ENCODE measurements at places on chromosomes 16 and 17.

DNA sequence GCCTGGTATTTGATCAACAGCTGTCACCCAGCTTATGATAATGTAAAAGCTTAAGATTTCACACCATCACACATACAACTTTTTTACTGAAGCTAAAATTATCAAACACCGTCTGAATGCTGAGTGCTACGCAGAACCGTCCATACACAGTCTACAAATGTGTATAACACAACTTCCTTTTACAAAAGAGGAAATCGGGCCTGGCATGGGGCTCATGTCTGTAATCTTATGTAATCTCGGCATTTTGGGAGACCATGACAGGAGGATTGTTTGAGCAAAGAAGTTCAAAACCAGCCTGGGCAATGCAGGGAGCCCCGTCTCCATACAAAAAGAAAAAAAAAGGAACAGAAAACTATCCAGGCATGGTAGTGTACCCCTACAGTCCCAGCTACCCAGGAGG is 19.6 kb upstream of the QRICH2 start:
- DNase-seq = no peak

DNA sequence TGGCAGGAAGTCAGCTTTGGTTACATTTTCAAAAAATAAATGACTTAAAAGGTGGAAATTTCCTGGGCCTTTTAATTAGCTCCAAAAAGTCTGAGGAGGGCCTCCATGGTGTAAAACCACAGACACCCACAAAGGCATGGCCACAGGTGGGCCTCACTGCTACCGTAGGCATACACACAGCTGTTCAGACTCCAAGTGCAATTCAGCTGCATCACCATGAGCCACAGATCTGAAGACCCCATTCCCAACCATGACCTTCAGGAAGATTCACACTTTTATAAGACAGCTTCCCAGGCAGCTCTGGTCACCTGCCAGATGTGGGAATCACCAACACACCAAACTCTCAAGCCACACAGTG is 20.6 kb downstream of the CSNK2A2 start:
- DNase-seq = no peak

- DNase-seq = peak; percentile 6
Observed at GRCh38 chr16:2339521-2340484, 725 bp downstream of the ABCA3 start.

- no peak for DNase-seq
Observed at GRCh38 chr17:69326377-69327059, 415 bp downstream of the ABCA5 start.

GRCh38 chr16:57355898-57356414 is 2.6 kb upstream of the CCL22 start:
- no peak for DNase-seq

- no peak for DNase-seq
Observed at GRCh38 chr16:72832621-72833248, 215.2 kb downstream of the ZFHX3 start.

DNA sequence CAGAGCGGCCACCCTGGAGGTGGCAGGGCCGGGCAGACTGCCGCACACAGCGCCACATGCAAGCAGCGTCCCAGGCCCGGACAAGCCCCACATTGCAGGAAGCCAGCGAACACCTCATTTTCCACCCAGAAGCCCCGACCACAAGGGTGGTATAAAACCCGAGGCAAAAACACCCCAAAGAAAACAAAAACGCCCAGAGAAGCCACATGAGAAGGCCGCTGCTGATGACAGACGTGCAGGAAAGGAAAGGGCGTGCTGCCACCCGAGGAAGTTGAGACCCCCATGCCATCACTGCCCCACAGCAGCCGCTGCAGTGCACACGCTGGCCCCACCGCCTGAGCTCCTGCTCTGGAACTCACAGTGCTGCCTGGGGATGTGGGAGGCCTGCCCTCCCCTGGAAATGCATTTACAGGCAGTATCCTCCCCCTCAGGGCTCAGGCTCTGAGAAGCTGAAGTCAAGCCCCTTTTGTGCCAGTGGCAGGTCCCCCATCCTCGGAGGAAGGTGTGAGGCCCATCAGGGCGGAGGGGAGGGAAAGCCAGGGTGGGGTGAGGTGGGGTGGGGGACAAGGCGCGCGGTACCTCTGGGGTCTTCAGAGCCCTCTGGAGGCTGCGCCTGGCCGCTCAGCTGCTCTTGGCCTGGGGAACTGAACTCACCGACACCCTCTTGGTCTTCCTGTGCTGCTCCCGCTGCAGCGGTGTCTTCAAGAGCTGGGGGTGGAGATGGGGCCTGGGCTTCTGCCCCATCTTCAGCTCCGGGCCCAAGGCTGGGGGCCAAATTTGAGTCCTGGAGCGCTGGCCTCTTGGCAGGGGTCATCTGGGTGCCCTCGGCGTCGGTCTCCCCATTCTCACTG is 62.0 kb downstream of the IL21R start:
- DNase-seq = no peak

DNA sequence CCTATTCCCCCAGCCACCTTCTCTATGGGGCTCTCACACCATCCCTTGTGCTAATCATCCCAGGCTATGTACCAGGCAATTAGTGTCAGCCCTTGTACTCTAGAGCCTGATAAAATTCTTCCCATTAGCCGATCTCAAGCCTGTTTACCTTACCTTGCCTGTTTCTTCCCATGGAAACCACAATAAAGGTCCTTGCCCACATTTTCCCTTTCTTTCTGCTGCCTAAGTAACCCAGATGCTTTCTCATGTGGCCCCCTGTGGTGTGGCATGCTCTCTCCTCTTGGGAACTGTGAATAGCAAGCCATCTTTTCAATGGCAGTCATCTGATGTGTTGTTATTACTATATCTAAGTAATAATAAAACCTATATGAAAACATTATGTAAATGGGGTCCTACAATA is 265.8 kb upstream of the ELAC2 start:
- DNase-seq = no peak

DNA sequence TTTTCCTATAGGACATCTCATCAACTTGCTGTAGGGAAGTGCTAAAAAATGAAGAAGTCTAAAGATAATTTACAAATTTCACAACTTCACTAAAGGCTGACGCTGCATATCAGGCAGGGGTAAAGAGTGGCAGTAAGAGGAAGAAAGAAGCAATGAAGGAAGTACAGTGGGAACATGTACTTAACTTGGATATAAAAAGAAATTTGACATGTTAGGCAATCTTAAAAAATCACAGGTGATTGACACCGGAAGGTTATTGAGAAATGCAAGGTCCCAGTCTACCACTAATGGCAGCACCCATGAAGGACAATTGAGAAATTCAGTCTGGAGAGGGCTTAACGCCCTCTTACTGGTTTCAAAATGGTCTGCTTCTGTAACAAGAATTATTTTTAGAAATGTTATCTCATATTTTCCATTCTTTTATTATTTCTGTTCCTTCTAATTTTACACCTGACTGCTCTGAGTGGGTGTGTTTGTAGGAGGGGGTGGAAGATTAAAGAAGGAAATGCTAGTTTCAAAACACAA is 358.1 kb downstream of the KCNJ2 start:
- no peak for DNase-seq

DNA sequence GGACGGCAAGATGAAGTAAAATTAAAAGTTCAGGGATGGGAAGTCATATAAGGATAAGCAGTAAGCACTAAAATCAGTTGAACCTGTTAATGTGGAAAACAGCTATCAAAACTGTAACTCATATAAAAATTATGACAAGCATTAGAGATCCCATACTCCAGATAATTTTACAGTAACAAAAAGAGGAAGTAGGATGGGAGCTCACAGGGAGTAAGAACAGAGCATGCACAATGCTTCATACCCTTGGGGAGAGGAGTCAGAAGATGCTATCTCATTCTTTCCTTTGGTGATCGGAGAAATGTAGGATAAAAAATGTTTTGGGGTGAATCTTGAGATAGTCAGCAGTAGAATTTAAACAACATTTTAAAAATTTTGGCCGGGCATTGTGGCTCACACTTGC is 164.7 kb upstream of the CACNG5 start:
- DNase-seq = no peak

GRCh38 chr17:3316836-3317235 is 18.7 kb upstream of the OR3A1 start:
- DNase-seq = no peak

DNA sequence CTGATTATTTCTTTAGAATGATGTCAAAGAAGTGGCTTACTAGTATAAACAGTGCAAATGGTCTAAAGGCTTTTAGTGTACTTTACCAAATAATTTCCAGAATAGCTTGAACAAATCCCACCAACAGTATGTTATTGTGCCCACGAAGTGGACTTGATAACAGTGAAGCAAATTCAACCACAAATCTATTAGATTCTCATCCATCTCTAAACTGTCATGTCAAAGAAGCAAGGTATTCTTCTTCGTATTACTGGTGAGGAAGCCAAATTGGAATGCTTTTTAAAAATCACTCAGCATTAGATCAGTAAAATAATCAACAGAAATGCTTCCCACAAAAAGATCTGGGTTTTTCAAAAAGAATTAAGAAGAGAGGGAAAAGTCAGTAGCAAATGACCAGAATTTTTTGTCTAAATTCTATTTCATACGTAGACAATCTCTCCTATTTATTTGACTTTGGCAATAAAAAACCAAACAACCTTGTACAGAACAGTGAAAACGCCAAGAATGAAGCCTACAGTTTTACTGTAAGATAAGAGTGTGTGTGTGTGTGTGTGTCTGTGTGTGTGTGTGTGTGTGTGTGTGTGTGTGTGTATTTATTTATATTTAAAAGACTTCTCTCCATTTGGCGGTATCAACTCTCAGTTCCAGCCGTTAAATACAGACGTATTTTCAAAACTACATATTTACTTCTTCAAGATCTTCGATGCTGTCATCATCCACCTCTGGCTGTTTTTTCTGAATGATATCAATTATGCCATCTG is 114.6 kb downstream of the CYB561 start:
- no peak for DNase-seq

DNA sequence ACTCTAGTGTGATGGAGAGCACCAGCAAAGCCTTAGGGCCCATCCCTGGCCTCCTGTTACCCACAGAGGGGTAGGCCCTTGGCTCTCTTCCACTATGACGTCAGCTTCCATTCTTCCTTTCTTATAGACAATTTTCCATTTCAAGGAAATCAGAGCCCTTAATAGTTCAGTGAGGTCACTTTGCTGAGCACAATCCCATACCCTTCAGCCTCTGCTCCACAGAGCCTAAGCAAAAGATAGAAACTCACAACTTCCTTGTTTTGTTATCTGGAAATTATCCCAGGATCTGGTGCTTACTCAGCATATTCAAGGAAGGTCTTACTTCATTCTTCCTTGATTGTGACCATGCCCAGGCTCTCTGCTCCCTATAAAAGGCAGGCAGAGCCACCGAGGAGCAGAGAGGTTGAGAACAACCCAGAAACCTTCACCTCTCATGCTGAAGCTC is at the start of gene CCL8:
Gene CCL8, plus strand, starts transcription at position 397 of the 445 bp plus-strand sequence. CDS start 67 bp downstream, outside the sequence.
- DNase-seq = no peak

DNA sequence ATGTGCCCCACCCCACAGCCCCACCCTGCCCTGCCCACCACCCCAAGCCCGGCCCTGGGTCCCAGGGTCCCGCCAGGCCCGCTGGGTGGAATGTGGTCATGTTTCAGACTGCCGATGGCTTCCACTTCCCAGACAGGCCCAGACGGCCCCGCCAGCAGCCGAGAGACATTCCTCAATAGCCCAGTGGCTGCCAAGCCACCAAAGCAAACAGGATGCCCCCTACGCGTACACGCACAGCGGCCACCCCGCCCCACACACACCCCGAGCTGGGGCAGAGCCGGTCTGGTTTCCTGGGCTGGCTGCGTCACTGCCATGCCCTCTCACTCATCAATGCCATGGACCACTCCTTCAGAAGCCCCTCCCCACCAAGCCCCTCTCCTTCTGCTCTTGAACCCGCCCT is 1.2 kb upstream of the KRT17 start:
- no peak for DNase-seq

- DNase-seq = no peak
Observed at GRCh38 chr17:82629748-82630147, 18.5 kb downstream of the WDR45B start.

DNA sequence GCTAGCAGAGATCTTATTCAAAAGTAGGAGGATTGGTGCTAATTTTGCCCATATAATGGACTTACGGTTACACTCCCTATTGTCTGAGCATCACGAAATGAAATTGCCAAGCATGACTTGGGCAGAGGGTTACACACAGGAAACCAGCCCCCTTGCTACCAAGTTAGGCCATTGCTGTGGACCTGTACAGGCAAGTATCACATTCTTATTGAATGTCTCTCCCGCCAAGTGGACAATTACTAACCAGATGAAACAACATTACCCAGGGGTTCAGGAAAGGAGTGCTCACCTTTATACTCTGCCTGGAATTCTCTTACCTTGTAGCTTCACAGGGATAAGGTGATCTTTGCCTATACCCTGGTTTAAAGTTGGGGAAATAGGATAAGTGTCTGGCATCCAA is 70.6 kb upstream of the TOX3 start:
- DNase-seq = no peak

- DNase-seq = no peak
Observed at GRCh38 chr16:1818204-1818872, 8.3 kb downstream of the HAGH start.

DNA sequence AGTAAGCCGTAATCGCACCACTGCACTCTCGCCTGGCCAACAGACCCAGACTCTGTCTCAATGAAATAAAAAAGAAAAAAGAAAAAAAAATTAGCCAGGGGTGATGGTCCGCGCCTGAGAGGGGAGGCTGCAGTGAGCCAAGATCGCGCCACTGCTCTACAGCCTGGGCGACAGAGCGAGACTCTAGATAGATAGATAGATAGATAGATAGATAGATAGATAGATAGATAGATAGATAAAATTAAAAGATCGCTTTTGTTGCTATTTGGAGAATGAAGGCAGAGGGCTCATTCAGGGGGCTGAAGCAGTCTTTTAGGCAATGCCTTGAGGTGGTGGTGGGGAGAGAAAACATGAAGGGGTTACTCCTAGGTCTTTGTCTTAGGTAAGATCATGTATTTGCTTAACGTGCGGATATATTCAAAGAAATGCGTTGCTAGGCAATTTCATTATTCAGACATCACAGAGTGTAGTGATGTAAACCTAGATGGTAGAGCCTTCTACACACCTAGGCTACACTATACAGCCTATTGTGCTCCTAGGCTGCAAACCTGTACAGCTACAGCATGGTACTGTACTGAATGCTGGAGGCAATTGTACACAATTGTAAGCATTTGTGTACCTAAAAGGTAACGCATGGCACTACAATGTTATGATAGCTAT is 4.3 kb upstream of the HES7 start:
- no peak for DNase-seq

DNA sequence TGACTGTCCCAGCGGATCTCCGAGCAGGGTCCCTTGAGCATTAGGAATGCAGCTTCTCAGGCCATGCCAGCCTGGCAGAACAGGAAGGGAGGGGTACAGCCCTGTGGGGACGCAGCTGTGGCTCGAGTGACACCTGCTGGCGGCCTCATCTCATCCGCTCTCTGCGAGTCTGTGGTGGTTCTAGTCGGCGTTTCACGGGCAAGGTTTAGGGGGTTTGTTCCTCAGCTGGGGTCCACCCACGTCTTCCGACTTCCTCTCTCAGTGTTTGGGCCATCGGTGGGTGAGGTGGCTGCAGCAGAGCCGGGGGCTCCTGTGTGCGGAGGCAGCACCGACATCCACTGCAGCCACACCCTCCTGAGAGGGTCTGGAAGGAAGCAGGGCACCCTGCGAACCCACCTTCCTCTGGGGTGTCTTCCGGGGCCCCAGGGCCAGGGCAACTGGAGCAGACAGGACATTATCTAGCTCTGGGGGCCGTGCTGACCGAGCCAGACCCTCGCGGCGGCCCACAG is 33.3 kb downstream of the JPH3 start:
- no peak for DNase-seq

GRCh38 chr16:30009085-30009862 is 1.6 kb downstream of the DOC2A start:
- DNase-seq = no peak
